Stimulated activated CD8-positive, alpha-beta memory T cell treated with anti-CD3 and anti-CD28 coated beads, Interleukin-4, amount 100 ng/mL, for 4 hours (primary cell): ENCODE measurements at places on chromosomes 2 and 18.

- DNase-seq = peak; percentile 84
These were observed at the start of gene LBH for GRCh38 chr2:30231212-30231995. TSS of gene LBH (plus strand) at chr2:30231534. CDS start at chr2:30231739, 205 bp downstream.

DNA sequence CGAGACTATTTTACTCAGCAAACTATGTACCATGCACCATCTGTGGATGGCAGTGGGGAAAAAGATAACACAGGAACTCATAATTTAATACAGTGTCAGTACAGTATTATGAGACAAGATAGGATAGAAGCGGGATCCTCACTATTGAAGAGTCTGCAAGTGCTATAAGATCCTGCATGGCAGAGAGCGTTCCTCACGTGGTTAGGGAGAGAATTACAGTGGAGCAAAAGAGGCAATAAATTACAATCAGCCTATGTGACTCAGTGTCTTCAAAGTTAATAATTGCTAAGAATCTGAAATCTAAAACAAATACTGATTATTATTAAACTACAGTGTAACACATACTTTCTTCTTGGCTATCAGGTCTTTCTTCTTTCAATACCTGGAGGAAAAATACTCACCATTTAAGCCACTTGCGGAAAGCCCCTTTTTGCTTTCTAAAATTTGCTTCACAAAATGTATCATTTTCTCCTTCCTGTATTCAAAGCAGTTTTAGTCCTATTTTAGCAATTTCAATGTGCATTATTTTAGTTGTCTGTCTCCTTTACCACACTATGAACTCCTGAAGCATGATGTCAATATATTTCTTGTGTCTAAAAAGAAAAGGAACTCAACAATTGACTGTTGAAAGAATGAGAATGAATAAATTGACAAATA, 342.9 kb downstream of the SPAG16 start:
- DNase-seq = no peak

DNA sequence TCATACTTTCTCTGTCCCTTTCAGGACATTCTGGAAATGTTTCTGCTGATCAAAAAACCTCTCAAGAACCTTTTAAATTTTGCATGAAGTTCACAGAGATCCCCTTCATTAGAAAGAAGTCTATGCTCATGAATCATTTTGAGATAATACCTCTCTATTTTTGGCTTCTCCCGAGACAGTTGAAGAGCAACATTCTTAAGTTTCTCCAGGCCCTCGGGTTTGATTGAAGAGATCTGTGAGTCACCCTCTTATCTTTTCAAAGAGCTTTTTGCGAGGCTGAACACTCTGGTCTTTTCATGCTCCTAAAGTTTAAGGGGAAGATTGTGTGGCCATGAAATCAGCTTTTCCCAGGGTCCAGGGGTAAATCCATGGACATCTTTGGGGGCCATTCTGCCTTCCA, 354.2 kb downstream of the FBXO15 start:
- no peak for DNase-seq

GRCh38 chr2:30406853-30407252, 40.2 kb upstream of the LCLAT1 start:
- no peak for DNase-seq

GRCh38 chr18:55265984-55266383, 306.7 kb upstream of the CCDC68 start:
- no peak for DNase-seq

DNA sequence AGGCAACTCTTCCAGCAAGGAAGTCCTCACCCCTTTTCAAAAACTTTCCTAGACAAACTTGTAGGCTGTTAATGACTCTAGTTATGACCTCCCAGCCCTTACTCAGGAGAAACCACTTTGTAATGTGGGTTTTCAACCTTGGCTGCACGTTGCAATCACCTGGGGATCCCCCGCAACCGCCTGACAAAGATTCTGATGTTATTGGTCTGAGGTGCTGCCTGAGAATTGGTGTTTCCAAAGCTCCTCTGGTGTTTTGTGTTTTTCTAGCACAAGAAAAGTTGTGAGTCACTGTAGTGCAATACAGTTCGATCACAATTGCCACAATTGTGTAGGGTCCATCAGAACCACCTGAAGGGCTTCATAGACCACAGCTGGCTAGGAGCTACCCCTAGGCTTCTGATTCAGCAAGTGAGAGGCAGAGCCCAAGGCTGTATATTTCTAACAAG, 121.6 kb downstream of the SP100 start:
- no peak for DNase-seq

- DNase-seq = no peak
These were observed 321.0 kb downstream of the RND3 start for GRCh38 chr2:150166313-150167051.

GRCh38 chr2:232352511-232353091, 25.9 kb upstream of the ALPP start:
- no peak for DNase-seq

DNA sequence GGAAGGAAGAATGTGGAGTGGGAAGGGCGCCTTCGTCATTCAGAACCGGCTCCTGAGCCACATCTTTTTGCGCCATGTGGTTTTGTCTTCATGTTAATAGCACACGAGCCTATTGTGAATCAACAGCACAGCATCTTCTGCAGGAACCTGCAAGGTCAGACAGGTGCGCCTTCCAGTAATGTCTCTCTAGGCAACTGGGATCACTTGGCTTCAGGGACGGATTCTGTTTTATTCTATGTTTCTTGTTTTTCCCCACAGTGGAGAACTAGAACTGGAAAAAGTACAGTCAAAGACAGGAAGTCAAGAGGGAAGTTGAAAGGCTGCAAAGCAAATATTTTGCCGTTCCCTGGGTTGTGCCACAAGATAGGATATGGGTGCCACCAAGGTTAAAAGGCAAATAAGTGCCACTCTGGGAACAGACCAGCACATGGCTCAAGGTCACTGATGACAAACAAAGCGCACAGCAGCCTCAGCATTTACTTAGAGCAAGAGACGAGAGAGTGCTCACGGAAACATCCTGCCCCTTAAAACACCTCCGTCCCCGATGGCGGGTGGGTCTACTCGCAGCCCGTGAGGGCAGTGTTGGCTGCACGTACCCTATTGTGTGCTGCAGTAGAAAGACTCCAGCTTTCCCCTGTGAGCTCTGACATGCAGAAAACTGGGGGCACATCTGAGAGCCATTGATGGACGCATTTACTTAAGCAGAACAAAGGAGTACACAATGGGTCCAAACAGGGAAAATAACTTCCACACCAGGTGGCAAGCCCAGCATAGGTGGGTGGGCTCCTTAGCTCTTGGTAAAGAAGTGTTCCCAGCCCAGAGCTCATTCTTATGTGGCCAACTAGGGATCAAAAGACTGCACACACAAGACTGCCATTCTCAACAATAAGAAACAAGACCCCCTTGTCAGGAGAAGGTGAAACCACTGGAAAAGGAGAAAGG, 107.2 kb upstream of the PARD3B start:
- DNase-seq = no peak

GRCh38 chr2:99816908-99817307, 325.5 kb downstream of the AFF3 start:
- DNase-seq = no peak

GRCh38 chr2:238102865-238103264, 2.7 kb downstream of the ESPNL start:
- no peak for DNase-seq

DNA sequence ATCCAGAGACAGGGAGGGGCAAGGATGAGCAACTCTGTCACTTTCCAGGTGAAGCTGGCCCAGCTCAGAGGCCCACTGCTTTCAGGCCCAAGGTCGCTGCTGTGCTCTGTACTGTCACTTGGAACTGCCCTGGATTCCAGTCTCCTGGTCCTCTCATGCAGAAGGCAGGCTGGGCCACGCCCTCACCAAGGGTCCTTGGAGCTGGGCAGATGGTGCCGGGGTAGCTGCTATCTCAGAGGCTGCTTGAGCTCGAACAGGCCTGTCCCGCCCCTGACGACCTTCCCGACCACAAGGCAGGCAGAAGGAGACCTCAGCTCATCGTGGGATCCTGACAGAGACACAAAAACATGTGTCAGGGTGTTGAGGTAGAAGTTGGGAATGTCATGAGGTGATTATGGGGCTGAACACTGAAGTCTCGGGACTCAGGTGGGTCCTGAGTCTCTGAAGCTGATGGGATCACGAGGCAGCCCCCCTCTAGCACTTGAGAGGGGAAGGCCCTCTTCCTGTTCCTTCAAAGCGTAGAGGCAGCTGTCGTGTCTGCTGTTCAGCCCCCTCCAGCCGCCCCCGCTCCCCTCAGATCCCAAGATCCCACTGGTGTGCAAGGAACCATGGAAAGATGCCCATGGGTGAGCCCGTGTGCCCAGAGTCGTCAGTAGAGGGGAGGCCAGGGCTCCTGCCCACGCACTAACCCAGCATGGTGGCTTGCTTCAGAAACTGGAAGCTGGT, 78.3 kb downstream of the POLR1A start:
- DNase-seq = no peak

- DNase-seq = no peak
These were observed 44.8 kb downstream of the PAX8 start for GRCh38 chr2:113233593-113234550.
